ENCODE measurements at places on chromosomes 3 and 15.

DNA sequence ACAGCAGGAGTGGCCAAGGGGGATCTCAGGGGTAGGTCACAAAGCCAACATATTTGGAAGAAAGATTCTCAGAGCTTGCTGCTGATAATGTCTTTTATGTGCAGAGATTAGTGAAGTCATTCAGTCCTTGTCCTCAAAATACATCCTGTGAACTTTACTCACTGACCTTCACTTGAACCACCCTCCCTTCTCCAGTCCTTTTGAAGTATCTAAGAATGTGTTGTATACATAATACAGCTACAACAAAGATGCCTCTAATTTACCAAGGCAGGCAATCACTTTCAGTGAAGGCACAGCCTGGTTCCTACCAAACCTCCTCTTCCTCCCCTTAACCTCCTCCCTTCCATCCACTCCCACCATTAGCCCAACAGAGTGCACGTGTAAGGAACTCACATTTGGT is 38.3 kb downstream of the ETV5 start:
- DNase-seq = no peak

GRCh38 chr3:115208066-115208750 is 61.1 kb upstream of the ZBTB20 start:
- DNase-seq = no peak

GRCh38 chr15:72369964-72370363 is 5.8 kb downstream of the HEXA start:
- peak; percentile 8 for DNase-seq

GRCh38 chr15:72065801-72066200 is 52.1 kb downstream of the MYO9A start:
- DNase-seq = no peak
